Thoracic aorta (tissue), 2 donors: ENCODE measurements at places on chromosomes 7 and 10.

- no peak for DNase-seq
Measured at GRCh38 chr7:4753598-4754432, 21.6 kb upstream of the AP5Z1 start.

GRCh38 chr7:1351881-1352625 is 107.2 kb downstream of the MICALL2 start:
- no peak for DNase-seq

GRCh38 chr7:155684543-155684942 is 40.1 kb downstream of the RBM33 start:
- DNase-seq, result no peak

- DNase-seq, result no peak
Measured at GRCh38 chr7:151769188-151769821, 107.6 kb downstream of the PRKAG2 start.

DNA sequence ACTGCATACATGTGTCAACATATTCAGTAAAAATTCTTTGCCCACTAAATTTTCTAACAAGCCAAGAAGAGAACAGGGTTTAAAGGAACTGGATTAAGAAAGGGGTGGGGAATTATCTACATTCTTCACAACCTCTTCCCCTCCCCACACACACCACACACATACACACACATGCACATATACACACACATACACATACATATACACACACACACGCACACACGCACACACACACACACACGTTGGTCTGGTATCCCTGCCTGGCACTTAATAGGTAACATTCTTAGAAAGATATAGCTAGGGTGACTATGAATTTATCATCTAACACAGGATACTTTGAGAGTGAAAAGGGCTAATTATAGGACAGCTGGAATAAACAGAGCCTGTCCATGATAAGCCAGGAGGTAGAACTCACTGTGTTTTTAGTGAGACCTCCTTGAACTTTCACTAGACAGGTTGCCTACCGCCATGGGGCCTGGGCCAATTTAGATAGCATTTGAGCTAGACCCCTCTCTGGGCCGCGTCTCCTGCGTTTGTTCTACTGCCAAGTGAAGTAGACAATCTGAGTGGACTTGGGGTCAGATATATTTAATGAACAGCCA is 33.1 kb upstream of the EPC1 start:
- no peak for DNase-seq

DNA sequence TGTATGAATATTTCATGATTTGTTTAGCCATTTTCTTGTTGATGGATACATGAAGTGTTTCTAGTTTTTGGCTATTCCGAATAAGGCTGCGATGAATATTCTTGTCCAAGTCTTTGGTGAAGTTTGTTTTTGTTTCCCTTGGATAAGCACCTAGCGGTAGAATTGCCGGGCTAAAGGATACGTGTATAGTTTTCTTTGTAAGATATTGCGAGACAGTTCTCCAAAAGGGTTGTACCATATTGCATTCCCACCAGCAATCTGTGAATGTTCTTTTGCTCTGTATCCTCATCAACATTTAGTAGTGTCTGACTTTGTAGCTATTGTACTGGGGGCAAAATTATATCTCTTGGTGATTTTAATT is 142.6 kb downstream of the DOCK1 start:
- DNase-seq, result no peak

- no peak for DNase-seq
Measured at GRCh38 chr10:14211610-14212009, 119.1 kb downstream of the FRMD4A start.

DNA sequence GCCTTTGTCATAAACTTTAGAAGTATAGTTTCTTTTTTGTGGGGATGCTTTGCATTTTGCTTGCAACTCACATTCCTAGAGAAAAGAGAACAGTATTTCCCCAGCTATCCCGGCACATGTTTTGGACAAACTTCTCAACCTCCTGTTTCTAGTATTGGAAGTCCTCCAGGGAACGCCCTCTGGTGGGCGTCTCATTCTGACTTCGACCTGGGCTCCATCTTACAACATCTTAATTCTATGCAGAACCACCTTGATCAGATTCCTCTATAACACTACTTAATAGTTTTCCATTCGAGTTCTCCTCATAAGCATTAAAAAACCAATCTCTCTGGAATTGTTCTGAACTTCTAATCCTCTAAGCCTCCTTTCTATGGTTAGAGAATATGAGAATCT is 139.5 kb upstream of the FZD8 start:
- DNase-seq, result no peak

DNA sequence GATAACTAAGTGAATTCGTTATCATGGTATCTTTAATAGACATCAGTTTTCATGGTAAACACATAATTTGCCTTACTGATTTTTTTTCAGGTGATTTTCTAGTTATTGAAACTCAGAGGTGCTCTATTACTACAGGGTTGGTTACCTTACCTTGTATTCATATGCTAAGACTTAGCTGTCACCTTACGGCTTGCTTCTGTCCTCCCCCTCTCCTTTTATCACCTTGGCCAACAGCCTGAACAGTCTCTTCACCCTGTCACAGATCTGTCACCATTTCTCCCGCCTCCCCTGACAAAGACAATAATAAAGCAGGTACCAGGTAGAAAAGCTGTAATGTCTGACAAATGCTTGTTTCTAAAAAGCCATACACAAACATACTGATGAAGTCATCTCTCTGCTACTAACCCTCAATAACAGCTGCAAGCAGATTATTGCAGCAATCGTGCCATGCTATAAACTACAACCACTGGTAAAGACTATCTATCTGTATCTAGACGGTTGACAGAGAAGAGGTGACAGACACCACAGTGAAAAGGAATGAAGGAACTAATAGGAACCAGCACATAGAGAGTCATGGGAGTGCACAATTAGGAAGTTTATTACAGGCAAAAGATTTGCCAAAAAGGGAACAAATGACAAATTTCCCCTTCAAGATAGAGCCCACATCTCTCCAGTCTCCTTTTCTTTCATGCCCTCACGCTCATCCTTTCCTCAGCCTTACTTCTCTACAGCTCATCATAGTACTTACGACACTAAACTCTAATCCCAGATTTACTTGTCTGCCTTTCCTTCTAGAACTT is 57.2 kb downstream of the ARHGAP12 start:
- DNase-seq, result no peak

GRCh38 chr10:45209888-45210287 is 105.5 kb downstream of the OR13A1 start:
- DNase-seq, result no peak

DNA sequence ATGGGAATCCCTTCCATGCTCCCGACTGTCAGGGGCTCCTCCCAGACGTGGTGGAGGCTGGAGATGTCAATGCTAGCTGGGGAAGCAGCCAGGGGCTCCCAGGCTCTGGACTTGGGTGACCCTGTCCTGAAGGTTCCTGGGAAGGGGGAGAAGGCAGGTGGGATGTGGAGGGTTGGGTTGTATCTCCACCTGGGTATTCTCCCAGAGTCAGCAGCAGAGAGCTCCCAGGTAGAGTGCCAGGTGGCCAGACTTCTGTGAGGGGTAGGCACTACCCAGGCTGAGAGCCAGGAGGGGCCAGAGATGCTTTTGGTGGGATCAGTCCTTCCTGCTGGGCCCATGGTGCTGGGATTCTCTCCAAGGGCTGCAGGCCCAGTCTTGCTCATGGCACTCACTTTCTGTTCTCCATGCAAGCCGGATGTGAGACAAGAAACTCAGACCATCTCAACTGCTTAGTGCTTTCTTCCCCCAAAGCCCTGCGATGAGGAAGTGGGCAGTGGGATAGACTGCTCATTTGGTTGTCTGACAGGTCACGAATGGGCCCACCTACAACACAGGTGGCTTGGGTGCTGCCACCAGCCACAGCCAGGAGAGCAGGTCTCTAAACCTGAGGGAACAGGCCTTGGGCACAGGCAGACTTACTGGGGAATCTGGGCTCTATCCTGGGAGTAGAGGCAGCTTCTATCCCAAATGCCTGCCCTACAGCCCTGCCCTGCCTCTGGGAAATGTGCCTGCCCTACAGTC is 52.5 kb upstream of the CAMK2B start:
- no peak for DNase-seq
